NCI-H510A treated with DMSO at 0.1 percent for 48 hours (cell line): ENCODE measurements at places on chromosomes 12 and 14.

DNA sequence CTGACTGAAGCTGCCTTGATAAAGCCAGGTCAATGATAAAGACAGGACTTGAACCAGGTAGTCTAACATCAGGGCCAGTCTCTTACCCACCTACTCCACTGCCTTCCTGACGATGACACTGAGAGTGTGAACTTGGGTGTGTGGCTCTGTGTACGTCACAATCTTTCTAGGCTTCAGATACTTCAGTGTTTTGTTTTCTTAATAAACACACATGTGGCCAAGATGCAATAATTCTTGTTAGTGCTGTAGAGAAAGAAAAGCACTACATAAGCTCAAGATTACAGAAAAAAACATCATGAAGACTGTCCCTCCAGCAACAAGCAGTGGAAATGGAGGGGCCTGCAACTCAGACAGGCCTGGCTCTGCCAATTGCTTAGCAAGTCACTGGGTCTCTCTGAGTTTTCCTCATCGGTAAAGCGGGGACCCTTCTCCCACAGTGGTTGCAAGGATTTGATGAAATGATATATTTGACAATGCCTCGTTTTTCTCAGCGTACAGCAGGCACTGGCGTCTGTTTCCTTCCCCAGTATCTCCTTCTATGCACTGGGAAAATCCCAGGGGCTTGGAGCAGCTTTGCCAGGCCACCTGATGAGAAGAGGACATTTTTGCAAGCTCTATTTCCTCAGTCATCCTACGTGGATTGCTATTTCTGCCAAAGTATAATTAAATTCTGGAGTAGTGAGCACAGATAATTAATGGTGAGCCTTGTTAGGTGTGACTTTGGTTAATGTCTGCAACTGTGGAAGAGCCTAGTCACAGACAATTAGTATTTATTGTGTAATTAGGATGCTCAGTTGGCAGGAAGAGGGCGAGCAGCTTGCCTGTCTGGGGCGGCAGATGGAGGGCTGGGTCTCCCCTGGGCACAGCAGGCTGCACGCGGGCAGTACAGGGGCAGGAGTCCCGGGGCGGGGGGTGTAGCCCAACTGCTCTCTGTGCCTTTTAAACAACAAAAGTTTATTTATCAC lies 55.8 kb upstream of the CHGA start:
- DNase-seq: no peak

DNA sequence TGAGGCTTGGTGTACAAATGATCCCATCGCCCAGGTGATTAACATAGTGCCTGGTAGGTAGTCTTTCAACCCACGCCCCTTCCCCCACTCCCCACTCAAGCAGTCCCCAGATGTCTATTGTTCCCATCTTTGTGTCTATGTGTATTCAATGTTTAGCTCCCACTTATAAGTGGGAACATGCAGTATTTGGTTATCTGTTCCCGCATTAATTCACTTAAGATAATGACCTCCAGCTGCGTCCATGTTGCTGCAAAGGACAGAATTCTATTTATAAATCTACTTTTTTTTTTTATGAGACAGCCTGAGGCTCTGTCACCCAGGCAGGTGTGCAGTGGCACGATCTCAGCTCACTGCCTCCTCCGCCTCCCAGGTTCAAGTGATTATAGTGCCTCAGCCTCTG lies 15.7 kb downstream of the SPX start:
- DNase-seq: no peak

DNA sequence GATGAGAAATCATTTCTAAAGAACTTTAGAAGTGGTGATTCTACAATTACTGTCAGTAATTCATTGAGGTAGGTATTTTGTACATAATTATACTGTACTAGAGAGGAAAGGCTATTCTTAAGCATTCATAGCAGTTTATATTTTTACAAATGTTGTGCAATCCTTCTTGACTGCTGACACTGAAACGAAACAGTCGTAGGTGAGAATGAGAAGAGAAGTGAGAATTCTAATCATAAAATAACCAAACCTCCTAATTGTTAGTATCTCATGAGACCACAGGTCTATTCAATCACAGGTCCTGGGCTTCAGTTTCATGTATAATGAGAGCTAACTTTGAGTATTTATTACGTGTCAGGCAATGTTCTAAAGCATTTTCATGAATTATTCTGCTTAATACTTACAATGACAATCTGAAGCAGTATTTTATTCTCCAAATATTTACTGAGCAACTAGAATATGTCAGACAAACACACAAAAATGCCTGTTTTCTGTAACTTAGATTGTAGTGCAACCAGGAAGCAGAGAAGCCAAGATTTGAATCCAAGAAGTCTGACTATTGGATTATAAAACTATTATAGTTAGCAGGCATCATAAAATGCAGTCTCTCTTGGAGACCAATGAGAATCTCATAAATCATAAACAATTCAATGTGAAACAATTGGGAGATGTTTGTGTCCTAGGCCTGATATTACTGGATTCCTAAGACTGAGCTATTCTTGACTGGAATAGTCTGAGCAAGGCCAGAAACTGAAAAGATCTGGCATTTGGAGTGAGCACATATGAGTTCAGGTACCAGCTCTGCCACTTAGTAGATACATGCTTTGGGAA lies 24.3 kb downstream of the RERG start:
- DNase-seq: no peak

DNA sequence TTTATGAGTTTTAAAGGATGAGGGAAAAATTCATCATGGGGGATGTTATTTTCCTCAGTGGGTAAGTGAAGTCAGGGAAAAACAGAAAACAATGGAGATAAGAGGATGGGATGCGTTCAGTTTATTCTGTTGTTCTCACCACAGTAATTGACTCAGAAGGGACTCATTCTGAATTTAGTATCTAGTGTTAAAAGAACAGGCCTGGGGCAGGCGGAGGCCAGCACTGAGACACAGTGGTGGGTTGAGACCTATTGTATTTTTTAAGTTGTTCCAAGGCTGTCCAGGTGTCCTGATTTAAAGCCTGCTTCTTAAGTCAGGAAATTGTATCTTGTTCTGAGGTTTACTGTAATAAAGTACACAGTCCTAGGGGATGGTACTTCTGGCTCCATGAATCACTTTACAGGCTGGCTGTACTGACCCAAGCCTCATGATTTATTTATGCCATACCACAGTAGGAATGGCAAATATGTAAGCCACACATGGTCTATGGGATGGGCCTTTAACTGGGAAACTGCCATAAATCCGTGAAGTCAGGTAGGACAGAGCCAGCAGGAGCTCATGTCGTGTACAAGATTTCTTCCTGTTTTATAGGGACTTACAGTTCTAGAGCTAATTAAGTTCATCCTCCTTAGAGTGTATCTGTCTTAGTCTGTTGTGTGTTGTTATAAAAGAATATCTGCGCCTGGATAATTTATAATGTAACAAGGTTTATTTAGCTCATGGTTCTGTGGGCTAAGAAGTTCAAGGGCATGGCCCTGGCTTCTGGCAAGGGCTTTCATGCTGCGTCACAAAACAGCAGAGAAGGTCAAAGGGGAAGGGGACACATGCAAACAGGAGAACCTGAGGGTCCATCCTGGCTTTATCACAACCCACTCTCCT lies 244.1 kb downstream of the FBXL14 start:
- no peak for DNase-seq

DNA sequence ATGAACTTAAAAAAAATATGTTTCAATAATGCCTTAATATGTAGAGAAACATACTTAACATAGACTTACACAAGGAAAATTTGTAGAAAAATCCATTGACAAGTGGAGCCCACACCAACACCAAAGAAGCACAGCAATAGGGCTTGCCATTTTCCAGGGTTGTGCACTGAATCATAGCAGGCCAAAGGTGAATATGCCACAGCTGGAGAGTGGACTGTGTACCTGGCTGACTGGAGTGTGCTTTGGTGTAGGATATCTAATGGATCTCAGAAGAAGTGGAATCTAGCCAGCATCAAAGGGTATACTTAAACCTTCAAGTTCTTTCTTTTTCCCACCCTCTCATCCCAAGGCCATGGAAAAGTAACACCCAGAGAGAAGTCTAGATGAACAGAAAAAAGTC lies 4.8 kb downstream of the RPL10L start:
- no peak for DNase-seq
